ENCODE measurements at places on chromosomes 4 and X.
A peak's percentile ranks its signal among the peaks of the same experiment; 100 is the strongest.

DNA sequence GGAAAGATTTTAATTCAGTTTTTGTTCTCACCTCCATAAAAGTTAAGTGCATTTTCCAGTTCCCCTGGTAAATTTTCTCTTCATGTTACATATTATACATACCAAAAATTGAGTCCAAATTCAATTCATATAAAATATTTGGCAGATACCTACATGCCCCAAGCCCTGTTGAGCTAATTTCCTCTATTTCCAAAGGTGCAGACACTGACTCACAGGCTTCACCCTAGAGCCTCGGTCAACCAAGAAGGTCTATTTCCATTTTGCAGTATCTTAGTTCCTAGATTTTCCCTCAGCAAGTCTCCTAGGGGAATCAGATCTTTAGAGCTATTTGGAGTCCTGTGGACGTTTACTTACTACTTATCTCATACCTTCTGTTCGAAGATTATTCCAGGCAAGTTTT, 174.4 kb downstream of the TSPAN5 start:
- no peak for DNase-seq

- no peak for DNase-seq
Measured at GRCh38 chr4:105632599-105632998, 75.9 kb downstream of the INTS12 start.

DNA sequence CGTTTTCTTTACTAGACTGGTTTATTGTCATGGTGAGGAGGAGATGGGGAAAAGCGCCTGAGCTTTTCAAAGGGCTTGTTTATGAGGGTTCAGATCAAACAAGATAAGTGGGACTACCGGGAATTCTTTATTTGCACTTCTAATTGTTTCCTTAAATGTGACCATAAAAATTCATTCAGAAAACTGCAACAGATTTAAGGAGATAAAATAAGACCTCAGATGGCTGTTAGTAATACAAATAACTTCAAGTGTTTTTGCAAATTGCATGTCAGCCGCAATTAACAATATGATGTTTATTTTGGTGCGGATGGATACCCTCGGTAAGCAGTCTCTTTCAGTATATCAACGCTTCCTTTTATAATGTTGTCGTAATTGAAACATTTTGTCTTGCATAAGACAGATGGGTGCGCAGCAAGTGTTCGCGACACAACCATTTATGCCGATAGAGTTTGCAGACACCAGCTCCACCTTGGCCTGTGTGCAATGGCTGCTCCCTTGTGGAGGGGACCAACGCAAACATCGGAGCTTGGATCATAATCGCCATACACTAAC, 151.0 kb downstream of the C4orf33 start:
- peak; percentile 59 for DNase-seq

DNA sequence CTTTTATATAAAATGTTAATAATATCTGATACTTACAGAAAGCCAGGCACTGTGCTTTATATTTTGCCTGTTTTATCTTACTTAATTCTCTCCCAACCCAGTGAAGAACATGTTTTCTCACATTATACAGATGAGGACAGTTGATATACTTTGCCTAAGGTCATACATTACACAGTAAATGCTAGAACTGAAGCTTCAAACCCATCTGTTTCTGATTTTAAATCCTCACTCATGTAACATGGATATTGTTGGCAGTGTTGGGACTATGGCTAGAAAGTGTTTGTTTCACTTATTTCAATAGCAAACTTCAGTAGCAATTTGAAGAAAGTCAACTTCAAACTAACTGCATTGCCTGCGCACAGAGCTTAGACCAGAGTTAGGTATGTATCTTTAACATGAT, 57.4 kb downstream of the RAPGEF2 start:
- DNase-seq: no peak

DNA sequence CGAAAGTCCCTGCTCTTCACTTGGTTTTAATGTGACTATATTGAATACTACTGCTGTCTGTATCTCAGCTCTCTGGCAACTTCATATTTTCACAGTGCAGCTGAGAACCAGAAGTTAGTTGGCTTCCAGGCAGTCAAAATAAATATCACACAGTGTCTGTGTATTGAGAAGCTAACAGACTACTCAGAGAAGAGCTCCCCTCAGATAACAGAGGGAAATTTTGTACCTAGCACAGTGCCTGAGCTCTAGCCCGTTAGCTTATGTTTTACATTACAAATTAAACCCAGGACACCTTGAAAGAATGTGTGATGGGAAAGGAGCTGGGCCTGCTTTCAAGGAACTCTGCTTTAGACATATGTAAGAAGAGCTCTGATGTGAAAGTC, 22.7 kb downstream of the JADE1 start:
- no peak for DNase-seq

DNA sequence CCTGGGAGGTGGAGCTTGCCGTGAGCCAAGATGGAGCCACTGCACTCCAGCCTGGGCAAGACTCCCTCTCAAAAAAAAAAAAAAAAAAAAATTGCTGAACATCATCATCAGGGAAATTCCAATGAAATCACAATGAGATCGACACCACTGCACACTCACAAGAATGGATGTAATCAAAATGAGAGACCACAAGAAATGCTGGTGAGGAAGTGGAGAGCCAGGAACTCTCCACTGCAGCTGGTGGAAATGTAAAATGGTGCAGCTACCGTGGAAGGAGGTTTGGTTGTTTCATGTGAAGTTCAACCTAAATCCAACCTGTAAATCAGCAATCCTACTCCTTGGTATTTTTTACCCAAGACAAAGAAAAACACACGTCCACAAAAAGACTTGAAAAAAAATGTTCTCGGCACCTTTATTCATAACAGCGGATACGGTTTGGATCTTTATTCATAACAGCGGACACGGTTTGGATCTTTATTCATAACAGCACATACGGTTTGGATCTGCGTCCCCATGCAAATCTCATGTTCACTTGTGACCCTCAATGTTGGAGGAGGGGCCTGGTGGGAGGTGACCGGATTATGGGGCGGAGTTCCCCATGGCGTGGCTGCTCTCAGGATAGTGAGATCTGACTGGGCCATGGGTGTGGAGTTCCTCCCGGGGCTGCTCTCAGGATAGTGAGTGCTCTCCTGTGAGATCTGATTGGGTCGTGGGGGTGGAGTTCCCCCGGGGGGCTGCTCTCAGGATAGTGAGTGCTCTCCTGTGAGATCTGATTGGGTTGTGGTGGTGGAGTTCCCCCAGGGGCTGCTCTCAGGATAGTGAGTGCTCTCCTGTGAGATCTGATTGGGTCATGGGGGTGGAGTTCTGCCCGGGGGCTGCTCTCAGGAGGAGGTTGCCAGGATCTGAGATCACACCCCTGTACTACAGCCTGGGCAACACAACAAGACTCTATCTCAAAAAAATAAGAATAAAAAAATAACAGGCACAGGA, 7.7 kb downstream of the GAK start:
- DNase-seq: peak; percentile 43

- DNase-seq: no peak
Measured at GRCh38 chr4:78529569-78530209, 21.9 kb upstream of the ANXA3 start.

GRCh38 chrX:135393051-135393450, 28.7 kb upstream of the SMIM10L2A start:
- no peak for DNase-seq

DNA sequence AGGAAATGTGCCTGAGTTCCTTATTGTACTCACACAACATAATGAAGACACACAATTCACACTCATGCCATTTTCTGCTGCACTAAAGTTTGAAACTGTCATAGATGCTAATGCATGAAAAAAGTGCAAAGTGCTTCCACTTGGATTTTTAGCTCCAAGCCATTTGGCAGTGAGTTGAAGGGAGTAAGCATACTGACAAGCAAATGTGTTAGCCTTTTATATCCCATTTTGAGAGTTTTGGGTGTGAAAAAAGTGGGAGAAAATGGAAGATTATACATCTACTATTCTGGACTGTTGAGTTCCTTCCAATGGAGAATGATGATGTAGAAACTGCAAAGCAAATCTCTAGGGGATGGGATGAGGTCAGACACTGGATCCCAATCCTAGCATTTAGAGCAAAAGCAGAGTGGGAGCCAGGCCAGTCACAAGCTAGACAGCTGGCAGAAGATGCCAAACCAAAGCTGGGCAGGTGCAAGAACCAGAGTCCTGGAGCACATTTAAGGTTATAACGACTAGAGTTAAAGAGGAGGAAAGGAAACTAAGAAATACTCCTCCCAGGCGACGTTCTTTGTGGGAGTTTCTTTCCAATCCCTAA, 216.8 kb downstream of the FBXO8 start:
- no peak for DNase-seq

- no peak for DNase-seq
Measured at GRCh38 chr4:168501407-168501806, 4.6 kb downstream of the PALLD start.

GRCh38 chrX:72366701-72367454, 61.2 kb upstream of the CITED1 start:
- DNase-seq: no peak

- DNase-seq: no peak
Measured at GRCh38 chr4:112552668-112553067, 36.7 kb upstream of the NEUROG2 start.

DNA sequence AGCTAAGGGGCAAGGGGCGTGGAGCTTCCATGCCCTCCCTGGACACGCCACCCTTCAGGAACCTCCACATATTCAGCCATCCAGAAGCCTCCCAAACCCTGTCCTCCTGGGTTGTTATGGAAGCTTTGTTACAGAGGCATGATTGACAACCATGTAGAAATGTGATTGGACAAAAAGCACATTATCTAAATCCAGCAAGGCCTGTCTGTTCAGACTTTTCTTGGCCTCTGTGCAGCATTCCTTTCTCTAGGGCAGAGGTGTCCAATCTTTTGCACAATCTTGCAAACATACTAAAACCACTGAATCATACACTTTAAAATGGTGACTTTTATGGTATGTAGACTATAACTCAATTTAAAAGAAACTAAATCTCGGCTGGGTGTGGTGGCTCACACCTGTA, 12.7 kb downstream of the STEEP1 start:
- no peak for DNase-seq

DNA sequence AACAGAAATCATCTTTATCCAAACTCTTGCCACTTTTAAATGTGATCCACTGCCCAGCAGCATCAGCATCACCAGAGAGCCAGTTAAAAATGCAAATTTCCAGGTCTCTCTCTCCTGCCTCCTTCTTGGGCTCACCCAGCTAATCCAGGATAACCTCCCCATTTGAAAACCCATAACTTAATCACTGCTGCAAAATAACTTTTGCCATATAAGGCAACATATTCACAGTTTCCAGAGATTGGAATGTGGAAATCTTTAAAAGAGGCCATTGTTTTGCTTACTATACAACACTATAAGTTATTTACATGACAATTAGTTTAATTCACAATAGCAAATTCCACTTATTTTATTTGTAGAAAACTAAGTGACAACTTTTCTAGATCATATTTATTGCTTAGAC, 4.8 kb upstream of the EXOSC9 start:
- DNase-seq: no peak

DNA sequence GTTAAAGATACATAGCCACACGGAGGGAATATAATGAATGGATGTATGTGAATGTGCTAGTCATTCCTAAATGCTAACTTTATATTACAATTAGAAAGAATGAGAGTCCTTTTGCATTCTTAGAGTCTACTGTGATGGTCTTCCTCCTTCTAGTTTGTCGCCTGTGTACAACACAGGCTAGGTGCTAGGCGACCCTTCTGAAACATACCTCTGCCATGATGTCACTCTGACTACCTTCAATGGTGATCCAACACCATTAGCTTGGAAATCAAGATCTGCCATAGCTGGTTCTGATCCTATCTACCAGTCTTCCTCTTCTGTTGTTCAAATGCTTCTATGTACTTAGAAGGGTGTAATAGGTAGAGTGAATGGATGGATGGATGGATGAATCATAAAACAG, 151.2 kb downstream of the MGST2 start:
- no peak for DNase-seq

DNA sequence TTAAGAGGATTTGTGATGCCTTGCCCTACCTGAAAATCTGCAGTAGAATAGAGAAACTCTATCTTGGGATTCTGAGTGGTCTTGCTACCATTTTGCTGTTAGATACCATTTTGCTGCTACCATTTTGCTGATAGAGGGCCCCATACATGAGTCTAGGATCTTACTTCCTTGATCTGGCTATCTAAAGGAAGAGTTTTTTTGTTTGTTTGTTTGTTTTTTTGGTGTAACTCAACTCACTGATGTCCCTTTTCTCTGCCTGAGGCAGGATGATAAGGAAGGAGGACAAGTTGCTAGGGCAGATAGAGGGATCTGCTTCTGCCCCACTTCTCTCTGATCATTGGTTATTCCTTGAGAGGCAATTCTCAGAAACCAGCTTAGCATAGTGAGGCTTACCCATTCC, 31.0 kb downstream of the XK start:
- no peak for DNase-seq

- no peak for DNase-seq
Measured at GRCh38 chr4:76232681-76233080, 18.8 kb upstream of the FAM47E start.

DNA sequence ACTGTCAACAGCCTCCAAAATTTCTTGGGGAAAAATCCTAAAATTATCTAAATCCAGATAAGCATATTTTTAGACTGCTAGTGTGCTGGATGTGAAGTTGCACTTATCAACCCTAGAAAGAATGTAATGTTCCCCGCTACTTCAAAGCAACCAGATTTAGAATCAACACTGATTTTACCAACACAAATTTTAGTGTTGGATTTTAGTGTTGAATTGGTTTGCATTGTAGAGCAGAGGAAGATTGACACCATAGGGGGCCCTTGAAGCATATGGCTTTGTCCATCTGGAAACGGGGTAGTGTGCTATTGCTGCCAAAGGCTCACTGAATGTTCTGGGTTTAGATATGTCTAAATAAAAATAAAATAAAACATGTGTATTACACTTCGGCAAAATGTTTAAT, 126.3 kb upstream of the EMCN start:
- DNase-seq: no peak

Measured in NCI-H187 (cell line).